ENCODE measurements at places on chromosomes 5 and 9. TPM values are rescaled to one million over a fixed set of nuclear protein-coding genes. Genes with fewer than 3 reads are reported as not detected.

The PDE6A gene
- total RNA-seq: not detected

The LCN10 gene
- not detected for total RNA-seq

The SPATA31A3 gene
- not detected for total RNA-seq

The PCDHGA6 gene
- total RNA-seq: 1.0 TPM

The IL31RA gene
- total RNA-seq: 3.2 TPM

The SOX30 gene
- 0.15 TPM for total RNA-seq

The CRHBP gene
- total RNA-seq: 0.45 TPM

The FOXB2 gene
- total RNA-seq: not detected

The TSPAN17 gene
- total RNA-seq: 22.2 TPM

The ACTBL2 gene
- 0.15 TPM for total RNA-seq

The ADAMTS6 gene
- 19.3 TPM for total RNA-seq

The SLC1A3 gene
- total RNA-seq: 2.7 TPM

The C5orf63 gene
- total RNA-seq: 2.2 TPM

The CMYA5 gene
- total RNA-seq: 0.30 TPM

The TRIM36 gene
- 1.5 TPM for total RNA-seq

The SPAG8 gene
- 2.4 TPM for total RNA-seq

The LIX1 gene
- total RNA-seq: not detected

The LRRC19 gene
- total RNA-seq: not detected

The IL5 gene
- total RNA-seq: not detected

The PAX5 gene
- not detected for total RNA-seq

The GMCL2 gene
- total RNA-seq: not detected

The CDO1 gene
- total RNA-seq: 19.0 TPM

The FGF1 gene
- total RNA-seq: 2.2 TPM

The TPPP gene
- total RNA-seq: 0.17 TPM

The SEMA5A gene
- total RNA-seq: 6.4 TPM

The DDX4 gene
- not detected for total RNA-seq

The PCDHGA1 gene
- under 0.01 TPM for total RNA-seq

The TTC23L gene
- under 0.01 TPM for total RNA-seq

The C5 gene
- total RNA-seq: 2.8 TPM

The ZDHHC21 gene
- 1.6 TPM for total RNA-seq

The ZFP2 gene
- 0.67 TPM for total RNA-seq

The DNAH5 gene
- total RNA-seq: 0.67 TPM

The PCDHA2 gene
- not detected for total RNA-seq

The CDC14B gene
- total RNA-seq: 12.1 TPM

The EMB gene
- total RNA-seq: 0.74 TPM

The EIF4E1B gene
- total RNA-seq: not detected

The CDH18 gene
- 0.34 TPM for total RNA-seq

The CSF2 gene
- 0.84 TPM for total RNA-seq

The TRAF1 gene
- 3.4 TPM for total RNA-seq

The BAAT gene
- total RNA-seq: under 0.01 TPM

The SLC36A2 gene
- not detected for total RNA-seq
